Cerebellar nuclear complex (tissue), 1 donor: ENCODE measurements at places on chromosomes 2 and 18.

- no peak for DNase-seq
These were observed 14.0 kb downstream of the MBD2 start for GRCh38 chr18:54210463-54210862.

DNA sequence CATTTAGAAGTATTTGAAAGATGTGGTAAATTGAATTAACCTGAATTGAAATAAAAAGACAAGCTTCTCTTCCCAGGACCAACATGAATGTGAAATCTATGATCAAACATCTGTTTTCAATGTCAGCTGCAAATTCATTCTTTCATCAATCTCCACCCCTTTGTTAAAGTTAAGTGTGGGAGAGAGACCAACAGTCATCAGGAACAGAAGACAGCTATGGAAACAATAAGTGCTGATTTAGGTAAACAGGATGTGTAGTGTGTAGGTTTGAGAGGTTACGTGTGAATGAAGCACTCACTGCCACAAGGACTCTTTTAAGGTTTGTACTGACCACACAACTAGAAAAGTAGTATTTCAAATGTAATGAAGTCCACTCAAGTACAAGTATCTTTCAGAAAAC, 1659.8 kb upstream of the CELF4 start:
- DNase-seq = no peak

GRCh38 chr2:178075006-178075326, 2.4 kb upstream of the PDE11A start:
- no peak for DNase-seq

DNA sequence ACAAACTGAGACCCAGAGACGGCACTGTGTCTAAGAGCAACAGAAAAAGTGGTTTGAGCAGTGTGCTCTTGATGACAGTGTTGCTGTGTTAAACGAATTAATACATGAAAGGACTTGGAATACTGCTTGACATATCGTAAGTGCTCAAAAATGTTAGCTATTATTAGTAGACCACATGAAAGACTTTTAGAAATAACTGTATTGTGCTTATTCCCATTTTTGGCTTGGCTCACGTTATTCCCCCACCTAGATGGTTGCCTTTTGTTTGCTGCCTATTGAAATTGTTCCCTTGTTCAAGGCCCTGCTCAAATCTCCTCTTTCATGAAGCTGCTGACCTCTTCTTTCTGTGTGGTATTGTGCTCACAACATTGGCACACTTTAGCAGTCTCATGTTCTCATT, 27.8 kb upstream of the C2orf74 start:
- no peak for DNase-seq

- no peak for DNase-seq
These were observed 16.3 kb downstream of the CNDP2 start for GRCh38 chr18:74512321-74513053.

DNA sequence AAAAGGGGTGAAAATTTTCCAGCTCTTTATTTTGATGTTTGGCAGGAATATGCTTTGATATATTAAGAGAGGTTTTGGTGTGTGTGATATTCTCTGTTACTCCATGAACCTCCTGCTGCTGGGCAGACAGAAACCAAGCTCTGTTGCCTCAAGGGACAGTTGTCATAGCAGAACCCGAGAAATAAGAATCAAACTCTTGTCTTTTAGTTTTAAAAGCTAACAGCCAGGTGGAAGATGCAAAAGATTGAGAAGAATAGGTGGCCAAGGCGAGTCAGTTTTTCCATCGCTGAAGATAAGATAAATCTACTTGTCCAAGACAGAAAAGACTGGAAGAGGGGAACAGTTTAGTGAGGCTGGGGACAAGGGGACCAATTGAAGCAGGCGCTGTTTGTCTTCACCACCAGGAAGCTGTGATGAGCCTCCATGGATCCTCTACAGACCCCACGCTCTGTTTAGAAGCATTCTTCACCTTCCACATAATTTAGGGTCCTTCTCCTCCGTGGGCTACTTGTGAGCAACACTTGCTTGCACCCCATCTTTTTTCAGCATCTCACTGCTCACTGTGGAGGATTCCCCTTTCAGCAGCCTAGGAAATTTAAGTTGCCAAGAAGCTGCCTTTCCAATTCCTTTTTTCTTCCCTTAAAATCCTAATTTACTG, 23.9 kb downstream of the PMAIP1 start:
- DNase-seq = no peak

- no peak for DNase-seq
These were observed 64.1 kb upstream of the LCLAT1 start for GRCh38 chr2:30382995-30383394.

DNA sequence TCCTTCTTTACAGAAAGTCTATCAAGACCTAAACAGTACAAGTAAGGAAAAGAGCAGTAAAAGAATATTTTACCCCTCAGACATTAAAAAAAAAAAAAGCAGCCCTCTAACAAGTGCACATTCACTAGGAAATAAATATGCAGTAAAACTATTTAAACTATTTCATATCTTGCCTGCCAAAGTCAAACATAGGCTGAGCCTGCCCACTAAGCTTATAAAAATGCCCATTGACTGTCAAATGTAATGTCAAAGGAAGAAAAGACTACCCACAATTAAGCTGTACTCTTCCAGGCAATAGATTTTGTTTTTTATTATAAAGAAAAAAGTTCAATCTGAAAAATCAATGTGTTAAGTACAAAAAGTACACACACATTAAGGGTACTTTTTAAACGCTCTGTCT, 11.8 kb downstream of the ALS2 start:
- no peak for DNase-seq

DNA sequence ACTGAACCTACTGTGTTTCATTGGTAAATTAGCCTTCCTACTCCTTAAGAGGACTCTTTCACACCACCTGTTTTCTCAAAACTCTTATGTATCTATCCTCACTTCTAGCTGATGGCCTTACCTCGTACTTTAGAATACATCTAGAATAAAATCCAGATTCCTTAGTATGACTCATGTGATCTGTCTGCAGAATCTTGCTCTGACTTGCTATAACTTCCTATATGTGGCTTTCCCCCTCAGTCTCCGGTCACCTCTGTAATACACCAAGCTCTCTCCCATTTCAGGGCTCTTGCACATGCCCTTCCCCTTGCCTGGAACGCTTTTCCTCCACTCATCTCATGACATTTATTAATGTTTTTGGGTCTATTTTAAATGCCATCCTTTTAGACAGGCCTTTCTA, 95.6 kb upstream of the LHCGR start:
- no peak for DNase-seq

GRCh38 chr18:73594749-73595148, 552.9 kb downstream of the FBXO15 start:
- no peak for DNase-seq

DNA sequence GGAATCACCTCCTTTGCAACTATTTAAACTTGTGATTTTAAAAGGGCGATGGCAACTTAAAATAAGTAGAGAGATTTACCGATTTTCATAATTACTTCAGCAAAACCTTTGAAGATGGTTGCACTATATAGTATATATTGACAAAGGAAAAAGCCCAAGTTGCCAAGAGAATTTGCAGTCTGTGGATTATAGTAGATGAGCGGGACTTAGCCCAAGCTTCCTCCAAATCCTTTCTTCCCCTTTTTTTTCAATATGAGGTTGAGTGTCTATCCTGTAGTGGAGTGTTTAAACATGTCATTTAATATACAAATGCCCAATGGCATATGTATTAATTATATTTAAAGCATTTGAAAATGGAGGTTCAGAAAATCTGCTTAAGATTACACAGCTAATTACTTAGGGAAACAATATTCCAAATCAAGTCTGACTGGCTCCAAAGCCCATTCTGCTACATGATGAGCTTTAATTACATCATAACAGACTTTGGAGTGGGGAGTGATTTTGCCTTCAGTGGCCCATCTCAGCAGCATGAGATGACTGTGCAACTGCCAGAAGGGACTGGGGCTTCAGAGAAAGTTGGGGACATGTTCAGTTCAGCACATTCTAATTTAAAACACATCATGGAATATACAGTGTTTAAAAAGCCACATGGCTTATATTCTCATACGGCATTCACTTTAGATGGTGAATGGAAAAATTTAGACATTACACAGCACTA, 73.2 kb downstream of the COL3A1 start:
- no peak for DNase-seq

DNA sequence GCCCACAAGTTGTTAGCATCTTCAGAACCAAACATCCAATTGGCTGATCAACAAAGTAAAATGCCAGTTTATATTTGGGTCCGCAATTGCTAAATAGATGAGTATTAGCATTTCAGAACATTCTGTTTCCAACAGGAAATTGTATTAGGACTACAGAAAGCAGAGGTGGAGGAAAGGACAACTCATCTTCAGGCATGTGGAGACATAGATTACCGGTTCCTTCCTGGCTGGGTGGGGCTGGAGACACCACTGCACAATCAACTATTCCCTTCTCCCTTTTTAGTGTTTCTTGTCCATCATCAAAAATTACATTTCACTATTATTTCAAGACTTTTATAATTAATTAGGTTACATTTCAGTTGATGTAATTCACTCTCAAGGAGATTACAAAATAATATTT, 83.8 kb downstream of the ADAM23 start:
- DNase-seq = no peak

GRCh38 chr18:9189491-9189890, 52.9 kb downstream of the ANKRD12 start:
- no peak for DNase-seq

DNA sequence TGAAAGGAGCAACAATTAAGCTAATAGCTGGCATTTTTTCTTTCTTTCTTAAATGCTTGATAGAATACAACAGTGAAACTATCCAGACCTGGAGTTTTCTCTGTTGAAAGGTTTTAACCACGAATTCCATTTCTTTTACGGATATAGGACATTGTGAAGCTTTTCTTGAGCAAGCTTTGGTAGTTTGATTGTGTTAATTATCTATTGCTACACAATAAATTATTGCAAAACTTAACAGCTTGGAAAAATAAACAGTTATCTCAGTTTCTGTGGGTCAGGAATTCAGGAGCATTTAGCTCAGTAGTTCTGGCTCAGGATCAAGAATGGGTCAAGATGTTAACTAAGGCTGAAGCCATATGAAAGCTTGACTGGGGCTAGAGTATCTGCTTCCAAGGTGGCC, 11.7 kb downstream of the PHOSPHO2 start:
- no peak for DNase-seq

DNA sequence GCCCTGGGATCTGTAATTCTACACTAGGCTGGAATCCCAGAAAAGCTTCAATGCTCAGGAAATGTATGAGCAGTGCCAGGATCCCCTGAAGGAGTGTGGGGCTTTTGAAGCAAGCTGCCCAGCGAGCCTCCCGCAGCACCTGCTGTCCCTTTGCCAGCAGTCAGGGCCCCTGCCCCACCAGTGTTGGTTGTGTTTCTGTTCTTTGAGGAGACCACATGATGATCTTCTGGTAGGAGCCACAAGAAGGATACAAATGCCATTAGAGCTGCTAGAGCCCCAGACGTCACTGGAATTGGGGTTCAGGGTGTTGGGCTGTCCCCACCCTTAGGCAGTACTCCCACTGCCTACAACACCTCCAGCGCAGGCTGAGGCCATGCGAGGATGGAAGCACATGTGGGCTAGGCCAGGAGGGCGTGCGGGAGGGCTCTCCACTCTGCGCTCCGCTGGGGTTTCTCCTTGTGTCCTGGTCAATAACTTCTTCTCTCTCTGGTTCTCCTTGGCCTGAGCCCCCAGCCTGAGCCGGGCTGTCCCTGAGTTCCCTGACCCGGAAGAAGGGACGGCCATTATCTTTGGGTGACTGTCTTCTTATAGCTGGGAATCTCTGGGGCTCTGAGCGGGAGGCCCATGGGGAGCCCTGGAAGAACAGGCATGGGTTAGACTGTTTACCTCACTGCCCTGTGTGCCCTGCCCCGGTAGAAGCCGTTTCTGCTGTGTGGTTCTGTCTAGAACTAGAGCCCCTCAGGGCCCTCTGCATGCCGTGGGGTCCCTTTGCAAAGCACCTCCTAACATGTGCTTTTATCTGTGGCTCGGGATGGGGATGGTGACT, 73.9 kb downstream of the LRRFIP1 start:
- DNase-seq = no peak

DNA sequence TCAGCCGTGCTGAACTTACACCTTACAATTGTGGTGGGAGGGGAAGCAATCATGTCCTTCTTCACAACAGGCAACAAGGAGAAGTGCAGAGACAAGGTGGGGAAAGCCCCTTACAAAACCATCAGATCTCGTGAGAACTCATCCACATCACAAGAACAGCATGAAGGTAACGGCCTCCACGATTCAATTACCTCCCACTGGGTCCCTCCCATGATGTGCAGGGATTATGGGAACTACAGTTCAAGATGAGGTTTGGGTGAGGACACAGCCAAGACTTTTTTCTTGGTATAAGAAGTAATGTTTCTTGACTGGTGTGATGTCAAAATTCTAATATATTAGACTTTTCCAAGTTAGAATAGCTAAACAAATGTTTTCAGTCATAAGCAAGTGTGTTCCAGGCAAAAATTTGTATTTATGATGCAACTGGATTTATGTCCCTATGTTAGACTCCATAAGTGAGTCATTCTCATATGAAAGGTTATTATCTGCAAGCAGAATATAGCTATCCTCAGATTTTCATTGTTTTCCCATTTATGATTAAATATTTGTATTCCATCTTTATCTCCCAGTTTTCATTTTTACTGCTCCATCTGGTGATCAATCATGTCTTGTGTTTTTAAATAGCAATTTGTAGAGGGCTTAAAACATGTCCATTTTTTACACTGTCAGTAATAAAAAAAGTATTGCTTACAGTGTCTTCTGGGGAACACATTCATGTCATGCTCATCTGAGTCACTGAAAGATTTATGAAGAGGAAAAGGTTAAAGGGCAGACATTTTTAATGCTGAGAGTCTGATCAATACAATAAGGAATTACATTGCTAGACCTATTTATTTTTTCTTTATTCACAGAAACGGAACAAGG, 995.2 kb upstream of the CDH2 start:
- no peak for DNase-seq

DNA sequence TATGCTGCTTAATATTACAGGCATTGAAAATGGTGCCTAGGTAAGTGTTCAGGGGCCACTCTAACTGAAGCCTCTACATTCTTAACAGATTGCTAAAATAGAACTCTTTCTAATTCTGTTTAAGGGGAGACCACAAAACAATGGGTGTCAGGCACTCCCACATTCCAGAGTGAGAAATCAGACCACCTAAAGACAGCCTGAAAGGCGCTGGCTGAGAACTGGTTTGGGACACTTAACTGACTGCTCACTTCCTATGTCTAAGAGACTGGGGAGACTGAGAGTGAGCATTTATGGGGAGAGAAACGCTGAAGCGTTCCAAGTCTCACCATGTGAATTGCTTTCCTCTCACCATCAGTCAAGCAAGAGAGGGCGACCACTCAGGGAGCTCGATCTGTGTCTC, 108.8 kb upstream of the ITGB6 start:
- no peak for DNase-seq

DNA sequence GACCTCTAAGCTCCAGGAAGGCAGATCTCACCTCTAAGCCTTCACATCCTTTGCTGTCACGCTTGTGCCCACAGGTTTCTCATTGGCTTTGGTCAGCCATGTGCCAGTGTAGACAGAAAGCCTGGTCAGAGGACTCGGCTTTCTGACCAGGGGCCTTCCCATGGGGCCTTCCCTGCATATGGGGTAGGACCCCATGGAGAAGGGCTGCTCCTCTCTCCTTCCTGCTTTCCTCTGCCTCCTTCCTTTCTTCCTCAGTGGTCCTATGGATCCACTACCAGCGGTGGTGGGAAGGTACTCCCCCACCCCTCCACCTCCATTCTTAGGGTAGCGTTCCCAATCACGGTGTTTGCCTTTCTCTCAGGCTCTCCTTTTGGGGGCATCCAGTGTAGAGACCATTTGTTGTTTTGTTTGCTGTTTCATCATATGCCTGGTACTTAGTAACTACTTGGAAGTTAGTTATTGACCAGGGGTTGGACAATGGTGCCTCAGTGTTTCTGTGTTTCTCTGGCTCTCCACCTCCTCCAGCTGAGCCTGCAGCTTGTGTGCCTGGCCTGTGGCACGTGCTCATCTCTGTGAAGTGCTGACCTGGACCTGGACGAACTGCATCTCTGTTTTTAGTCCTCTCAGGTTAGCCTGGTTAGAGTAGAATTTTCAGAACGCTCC, 71.6 kb downstream of the ZNF407 start:
- no peak for DNase-seq
